ENCODE measurements at places on chromosomes 4 and X.

DNA sequence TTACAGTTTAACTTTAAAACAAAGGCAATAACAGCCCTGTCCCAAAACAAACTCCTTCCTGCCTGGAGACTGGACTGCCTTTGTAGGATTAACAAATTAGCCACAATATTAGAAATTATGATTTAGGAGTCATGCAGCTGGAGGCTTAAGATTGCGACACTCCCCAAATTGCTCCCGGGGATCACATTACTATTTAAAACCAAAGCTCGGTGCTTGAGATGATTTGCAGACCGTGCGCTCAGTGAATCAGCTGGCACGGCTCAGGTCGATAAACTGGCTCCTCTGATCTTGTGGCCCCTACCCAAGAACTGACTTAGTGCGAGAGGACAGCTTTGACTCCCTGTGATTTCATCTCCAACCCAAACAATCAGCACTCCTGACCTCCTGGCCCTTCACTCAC, 829.3 kb downstream of the NLGN4X start:
- no peak for DNase-seq

- no peak for DNase-seq
Measured at GRCh38 chr4:107799669-107800450, 24.9 kb upstream of the SGMS2 start.

- DNase-seq = no peak
Measured at GRCh38 chr4:138104284-138104680, 137.9 kb downstream of the SLC7A11 start.

- DNase-seq = no peak
Measured at GRCh38 chrX:18873189-18873791, 110.6 kb downstream of the PHKA2 start.

GRCh38 chr4:100986360-100986868, 360.9 kb downstream of the PPP3CA start:
- no peak for DNase-seq

- DNase-seq = no peak
Measured at GRCh38 chr4:184897895-184898294, 72.1 kb upstream of the ACSL1 start.

DNA sequence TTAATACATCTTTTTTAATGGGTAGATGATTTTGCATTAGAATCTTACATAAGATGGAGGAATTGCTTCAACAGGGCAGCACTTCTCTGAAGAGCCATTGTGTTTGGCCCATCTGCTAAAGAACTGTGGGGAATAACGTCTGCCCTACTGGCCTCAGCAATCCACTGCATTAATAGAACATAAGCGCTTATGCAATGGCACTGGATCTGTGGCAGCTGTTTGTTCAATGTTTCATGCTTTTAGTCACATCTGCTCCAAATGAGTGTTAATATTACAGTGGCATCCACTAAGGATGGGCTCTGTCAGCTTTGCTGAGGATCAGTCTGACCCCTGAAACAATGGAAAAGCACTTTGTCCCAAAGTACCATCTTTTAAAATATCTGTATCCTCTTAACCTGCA, 279.0 kb upstream of the GK2 start:
- no peak for DNase-seq

GRCh38 chrX:80648023-80648422, 161.7 kb downstream of the BRWD3 start:
- DNase-seq = no peak

DNA sequence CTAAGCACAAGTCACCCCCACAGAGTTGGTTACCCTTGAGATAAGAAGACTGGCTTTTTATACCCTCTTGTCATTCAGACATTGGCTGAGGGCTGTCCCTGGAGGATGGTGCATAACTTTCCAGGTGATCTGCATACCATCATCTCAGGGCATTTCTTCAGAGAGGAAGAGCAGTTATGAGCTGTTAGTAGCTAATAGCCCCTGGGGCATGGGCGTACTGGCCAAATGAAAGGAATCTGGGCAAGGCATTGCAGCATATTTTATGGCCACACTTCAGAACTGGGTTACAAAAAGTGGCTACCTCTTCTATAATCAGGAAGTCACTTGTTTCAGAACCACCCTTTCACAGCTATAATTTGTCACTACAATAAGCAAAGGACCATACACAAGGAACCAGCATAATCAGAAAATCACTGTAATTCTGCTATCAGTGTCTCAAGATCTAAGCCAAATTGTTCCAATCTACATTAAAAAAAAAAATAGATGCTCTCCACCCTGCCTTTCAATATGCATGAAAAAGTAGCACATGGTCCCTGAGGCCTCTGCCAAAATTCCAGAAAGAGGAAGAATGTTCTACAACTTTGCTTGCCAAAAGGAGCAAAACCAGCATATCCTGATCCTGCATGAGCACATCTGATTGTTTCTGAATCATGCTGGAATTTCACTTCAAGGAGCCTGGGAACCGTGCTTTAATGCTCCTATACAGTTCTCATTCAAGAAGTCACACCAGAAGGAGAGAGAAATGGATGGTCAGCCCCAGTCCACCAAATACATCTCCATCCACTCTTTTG, 92.0 kb downstream of the TMEM144 start:
- DNase-seq = no peak

DNA sequence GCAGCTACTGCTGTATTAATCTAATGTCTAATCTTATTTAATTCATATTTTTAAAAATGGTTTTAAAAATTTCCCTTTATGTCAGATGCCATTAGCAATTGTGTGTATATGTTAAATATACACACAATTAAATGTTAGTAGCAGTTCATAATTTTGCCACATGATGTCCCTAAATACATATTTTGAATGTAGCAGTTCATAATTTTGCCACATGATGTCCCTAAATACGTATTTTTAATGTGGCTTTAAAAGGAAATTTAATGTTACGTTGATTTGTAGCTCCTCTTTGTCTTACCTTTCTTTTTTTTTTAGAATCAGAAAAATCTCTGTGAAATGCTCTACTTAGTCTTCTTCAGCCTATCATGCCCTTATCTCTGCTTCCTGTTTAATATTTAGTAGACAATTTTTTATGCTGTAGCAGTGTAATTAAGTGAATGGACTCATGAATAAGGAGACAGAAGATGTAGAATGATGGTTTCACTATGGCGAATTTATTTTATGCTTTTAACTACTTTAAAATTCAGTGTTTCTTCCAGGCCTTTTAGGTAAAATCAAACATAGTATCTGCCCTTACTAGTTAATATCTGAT, 26.1 kb downstream of the RBM46 start:
- DNase-seq = no peak

GRCh38 chrX:135389717-135390116, 32.0 kb upstream of the SMIM10L2A start:
- DNase-seq = no peak

DNA sequence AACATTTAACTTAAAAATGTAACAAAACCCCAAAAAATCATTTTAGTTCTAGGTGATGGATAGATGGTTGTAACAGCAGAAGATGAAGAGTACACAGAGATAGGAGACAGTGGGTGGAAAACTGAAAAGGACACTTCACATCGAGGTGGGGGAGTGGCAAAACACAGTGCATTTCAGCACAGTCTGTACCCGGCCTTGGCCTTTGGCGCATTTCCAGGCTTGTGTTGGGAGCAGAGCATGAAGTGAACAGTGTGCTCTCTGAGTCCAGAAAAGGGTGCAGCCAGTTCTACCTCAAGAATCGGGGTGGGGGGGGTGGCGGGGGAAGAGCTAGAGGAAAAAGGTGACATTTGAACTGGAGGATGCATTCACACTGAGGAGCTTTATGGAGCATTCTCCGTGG, 4.3 kb downstream of the TSPYL2 start:
- DNase-seq = no peak

DNA sequence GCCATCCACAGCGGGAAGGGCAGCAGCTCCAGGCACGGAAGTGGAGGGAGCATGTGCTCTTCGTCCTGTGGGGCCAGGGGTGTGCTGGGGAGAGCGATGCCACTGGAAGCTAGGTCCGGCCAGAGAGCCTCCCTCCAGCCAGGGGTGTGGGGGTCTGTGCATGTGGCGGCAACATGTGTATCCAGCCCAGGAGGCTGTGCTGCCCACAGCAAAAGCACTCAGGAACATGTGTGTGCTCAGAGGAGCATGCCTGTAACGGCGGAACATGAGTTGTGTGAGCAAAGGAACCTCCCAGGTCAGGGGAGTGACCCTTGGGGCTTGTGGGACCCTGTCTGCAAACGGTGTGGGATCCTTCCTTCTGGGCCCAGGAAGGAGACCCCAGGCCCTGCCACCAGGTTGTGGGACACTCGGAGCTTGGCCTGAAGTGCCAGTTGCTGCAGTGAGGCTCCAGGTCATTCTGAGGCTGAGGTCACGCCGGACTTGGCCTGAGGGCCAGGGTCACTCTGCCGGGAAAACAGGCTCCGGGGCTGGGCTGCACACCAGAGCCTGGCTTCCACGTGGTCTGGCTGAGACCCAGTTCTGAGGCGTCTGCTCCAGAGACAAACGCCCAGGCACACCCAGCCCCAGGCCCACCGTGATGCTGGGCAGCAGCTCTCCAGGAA, 37.2 kb downstream of the CPLX1 start:
- DNase-seq = no peak

GRCh38 chr4:174874898-174875297, 43.3 kb upstream of the ADAM29 start:
- no peak for DNase-seq

DNA sequence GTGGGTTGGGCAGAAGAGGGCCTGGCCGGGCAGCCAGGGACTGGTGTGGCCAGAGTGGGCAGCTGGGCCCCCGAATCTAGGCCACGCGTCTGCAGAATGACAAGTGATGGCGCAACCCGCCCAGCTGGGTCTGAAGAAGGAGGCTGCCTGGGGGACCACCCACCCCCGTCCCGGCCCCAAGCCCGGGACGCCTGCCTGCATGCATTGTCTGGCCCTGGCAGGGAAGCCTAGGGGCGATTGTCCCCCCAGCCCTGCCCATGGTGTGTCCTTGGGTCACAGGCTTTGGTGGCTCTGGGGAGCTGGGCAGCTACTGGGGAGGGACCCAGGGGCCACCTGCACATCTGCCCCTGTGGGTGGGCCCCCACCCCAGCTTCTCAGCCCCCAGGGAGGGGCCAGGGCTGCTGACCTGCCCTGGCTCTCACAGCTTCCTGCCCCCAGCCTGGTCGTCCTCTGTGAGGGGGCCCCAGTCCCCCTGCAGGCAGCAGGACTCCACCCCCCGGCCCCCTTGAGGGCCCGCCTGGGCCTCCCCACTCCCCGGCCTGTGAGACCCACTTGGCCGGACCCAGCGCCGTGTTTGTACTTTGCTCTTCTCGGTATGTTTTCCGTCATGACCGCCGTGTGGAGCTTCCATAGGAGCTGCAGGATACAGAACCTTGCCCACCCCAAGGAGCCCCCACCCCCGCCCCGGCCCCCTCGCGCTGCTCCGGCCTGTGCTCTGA, 4.9 kb downstream of the FGFR3 start:
- no peak for DNase-seq
